A549 treated with Mapracorat at 1 μM for 4 hours (cell line): ENCODE measurements at places on chromosomes 13 and 19. TPM values are rescaled to one million over a fixed set of nuclear protein-coding genes. Genes with fewer than 3 reads are reported as not detected.

P2RY11 gene
- total RNA-seq, result 4.8 to 12.3 TPM (median 7.9 TPM) in 5 replicates

LHFPL6 gene
- total RNA-seq, result 5.7 to 8.7 TPM (median 6.3 TPM) in 5 replicates

ATP1A3 gene
- total RNA-seq, result 3.4 to 4.8 TPM (median 4.1 TPM) in 5 replicates

RGL3 gene
- 1.1 to 3.0 TPM (median 1.7 TPM) in 5 replicates for total RNA-seq

ADGRE3 gene
- not detected in 5 replicates for total RNA-seq

CRX gene
- not detected in 5 replicates for total RNA-seq

ZNRF4 gene
- not detected in 5 replicates for total RNA-seq

CYP4F11 gene
- total RNA-seq, result 5.0 to 6.9 TPM (median 5.7 TPM) in 5 replicates

FFAR3 gene
- 0.09 TPM in 1 of 5 replicates, not detected in the others for total RNA-seq

LIPE gene
- 1.3 to 2.3 TPM (median 1.7 TPM) in 5 replicates for total RNA-seq

SUGP1 gene
- 23.0 to 31.8 TPM (median 28.0 TPM) in 5 replicates for total RNA-seq

PSPN gene
- total RNA-seq, result 0.49 to 1.4 TPM (median 0.70 TPM) in 5 replicates

CDX2 gene
- total RNA-seq, result 0.57 to 1.4 TPM (median 0.60 TPM) in 5 replicates

ZNF345 gene
- total RNA-seq, result 0.11 to 0.31 TPM in 2 of 5 replicates, not detected in the others

CCL25 gene
- total RNA-seq, result not detected in 5 replicates

ZNF274 gene
- 11.6 to 15.2 TPM (median 12.8 TPM) in 5 replicates for total RNA-seq

ZNF579 gene
- total RNA-seq, result 19.1 to 31.9 TPM (median 29.7 TPM) in 5 replicates

ZNF154 gene
- total RNA-seq, result not detected in 5 replicates
